ENCODE measurements at places on chromosomes 12 and 14.

- peak; percentile 94 for DNase-seq
Measured at GRCh38 chr12:120257041-120257821, 8.3 kb downstream of the PXN start.

DNA sequence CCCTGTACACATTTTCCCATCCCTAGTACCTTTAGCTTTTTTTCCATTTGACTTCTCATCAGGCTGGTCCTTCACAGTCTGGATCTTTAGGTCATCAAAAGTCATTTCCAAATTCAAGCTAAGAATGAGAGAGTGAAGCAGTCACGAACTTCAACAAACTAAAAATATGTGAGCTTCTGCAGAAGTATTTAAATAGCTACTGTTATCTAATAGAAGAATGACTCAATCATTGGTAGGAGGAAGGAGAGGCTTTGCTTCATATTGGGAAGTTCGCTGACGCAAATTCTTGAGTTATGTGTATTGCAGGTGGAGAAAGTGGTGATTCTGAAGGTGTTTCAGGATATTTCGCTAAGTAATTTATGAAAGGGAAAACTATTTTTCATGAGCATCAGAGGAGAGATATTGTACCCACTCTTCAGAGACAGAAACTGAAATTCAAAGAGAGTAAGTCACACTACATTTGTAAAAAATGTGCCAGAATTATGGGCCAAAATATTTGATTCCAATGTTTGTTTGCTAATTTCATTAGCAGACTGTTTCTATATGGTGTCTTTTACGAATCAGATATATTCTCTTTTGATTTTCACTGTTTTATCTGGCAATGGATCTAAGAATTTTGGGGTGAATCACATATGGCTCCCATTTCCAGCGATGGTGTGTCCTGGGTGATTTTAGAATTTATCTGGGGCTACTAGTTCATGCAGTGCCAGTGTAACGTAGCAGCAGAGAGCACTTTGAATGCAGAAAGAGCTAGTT, at the start of gene OLR1:
OLR1 (minus strand) TSS at position 160 of the 756 bp plus-strand sequence; CDS start at position 105, 55 bp downstream.
- DNase-seq = no peak

GRCh38 chr12:131213896-131214442, 260.3 kb downstream of the ADGRD1 start:
- DNase-seq = no peak

DNA sequence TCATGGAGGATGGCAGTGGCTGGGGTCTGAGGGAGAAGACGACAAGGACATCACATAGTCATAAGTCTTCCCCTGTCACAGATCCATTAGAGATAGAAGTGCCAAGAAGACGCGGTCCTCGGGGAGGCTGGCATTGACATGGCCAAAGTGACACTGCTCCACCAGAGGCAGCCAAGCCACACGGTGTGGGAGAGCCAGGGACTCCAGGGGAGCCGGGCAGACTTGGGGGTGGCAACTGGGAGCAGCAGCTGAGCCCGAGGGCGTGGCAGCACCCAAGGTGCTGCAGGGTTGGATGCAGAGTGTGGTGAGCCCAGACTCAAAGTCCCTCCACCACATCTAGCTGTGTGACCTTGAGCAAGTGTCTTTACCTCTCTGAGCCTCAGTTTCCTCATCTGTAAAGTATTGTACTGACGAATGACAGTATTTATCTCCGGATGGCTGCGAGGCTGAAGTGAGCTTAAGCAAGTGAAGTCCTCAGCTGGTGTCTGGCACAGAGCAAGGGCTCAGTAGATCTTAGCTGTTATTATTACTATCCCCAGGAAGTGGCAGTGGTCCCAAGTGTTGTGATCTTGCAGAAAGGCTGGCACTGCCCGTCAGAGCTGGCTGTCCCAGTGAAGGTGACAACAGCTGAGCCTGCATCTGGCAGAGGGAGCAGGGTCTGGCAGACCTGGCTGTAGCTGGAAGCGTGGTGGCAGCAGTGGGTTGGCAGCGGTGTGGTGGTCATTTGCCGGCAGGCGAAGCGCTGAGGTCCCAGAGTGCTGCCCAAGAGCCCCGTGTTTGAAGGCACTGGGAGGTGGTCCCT, 54.9 kb downstream of the ZNF664 start:
- no peak for DNase-seq

DNA sequence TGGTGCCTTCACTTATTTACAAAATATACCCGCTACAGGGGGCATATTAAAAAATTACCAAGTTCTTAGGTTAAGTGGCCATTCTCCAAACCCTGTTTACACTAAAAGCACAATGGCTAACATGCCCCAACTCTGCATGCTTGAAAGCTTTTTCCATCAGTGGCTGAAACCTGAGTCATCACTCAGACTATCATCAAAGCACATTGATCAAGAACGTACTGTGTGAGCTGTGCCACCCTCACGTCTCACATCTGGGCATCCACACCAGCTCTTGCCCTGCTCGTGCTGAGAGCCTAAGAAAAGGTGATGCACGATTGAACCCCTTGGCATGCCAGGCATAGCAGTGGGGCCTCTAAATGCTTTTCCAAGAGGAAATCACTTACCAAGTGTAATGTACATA, 13.2 kb downstream of the AQP6 start:
- DNase-seq = no peak

GRCh38 chr14:95242870-95243269, 76.8 kb downstream of the CLMN start:
- DNase-seq = no peak

GRCh38 chr12:65885716-65886115, 61.4 kb downstream of the HMGA2 start:
- DNase-seq = no peak

DNA sequence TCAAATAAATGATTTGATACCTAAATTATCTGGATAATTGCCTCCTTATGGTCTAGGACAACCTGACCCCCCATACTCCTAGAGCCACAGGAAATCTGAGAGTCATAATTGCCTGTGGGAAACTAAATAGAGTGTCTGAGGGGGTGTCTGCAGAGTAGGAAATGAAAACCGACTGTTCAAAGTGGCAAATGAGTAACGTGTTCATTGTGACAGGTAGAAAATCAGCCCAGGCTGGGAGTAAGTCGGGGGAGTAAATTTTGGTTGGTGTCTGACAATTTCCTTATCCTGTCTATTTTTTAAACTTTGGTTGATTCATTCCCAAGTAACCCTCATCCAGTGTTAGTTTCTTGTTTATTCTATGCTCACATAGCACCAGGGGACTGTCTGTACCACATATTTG, 51.6 kb upstream of the HOXC13 start:
- DNase-seq = no peak

DNA sequence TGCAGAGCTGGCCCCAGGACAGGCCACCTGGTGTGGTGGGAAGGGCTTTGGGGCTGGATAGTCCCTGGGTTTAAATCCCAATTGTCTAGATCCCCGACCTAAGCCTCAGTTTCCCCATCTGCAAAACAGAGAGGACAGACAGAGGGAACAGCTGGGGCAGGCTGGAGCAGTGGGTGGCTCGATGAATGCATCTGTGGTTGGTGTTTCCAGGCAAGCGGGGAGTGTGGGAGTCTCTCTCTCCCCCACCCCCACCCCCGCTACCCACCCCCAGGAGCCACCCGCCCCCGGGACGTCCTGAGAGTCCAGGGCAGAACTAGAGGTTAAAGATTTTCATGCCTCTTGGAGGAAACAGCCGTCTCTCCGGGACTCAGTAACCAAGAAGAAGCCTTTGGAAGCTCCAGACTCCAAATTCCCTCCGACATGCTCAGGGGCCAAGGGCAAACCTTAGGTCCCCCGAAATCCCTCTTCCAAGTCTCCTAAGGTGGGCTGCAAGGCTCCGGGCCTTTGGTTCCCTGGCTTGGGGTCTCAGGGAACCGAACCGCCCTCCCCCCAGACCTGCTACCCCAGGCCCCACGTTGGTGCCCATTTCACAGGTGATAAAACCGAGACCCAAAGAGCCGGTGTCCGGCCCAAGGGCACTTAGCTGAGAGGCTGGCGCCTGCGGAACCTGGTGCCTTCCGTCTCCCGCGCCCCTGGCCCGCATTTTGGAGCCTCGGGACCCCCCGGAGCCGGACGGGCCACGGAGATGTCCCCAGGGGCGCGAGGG, 474 bp downstream of the TRPV4 start:
- DNase-seq = no peak

DNA sequence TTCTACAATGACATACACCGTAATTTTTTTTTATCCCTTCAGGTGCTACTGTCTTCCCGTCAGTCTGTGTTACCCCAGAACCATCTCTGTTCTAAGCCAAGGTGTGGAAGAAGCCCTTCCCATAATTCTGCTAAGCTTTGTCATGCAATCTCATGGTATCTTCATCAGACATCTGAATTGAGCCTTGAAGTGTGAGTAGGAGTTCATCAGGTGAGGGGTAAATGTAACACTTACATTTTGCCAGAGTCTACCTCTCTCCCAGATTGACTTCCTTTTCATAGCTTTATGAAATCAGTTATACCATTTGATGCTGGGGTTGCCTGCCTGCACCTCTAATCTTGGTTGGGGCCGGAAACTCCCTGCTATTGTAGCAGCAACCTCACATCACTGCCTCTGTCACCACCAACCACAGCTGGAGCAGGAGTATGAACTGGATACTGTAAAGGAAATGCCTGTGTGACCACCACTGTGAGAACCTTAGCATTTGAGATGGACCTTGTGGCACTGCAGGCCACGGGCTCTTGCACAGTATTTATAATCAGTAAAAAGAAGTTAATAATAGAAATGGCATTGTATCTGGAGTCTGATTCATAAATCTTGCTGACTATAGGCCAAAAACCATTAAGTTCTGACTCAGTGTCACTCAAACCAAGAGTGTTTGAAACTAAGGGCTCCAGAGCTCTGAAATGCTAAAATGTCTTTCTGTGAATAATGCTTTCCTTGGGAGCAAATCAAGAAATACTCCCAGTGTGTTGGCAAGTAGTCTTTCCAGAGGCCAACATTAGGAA, 58.7 kb upstream of the STK38L start:
- no peak for DNase-seq

DNA sequence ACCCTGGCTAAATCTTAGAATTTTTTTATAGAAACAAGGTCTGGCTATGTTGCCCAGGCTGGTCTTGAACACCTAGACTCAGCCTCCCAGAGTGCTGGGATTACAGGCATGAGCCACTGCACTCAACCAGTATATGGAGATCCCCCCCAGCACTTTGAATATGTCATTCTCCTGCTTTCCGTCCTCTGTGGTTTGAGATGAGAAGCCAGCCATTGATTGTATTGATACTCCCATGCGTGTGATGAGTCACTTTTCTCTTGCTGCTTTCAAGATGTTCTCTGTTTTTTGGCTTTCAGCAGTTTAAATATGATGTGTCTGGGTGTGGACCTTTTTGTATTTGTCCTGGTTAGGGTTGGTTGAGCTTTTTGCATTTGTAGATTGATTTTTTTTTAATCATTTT, 75.2 kb upstream of the DNM1L start:
- peak; percentile 21 for DNase-seq

GRCh38 chr12:96462571-96463280, 26.7 kb upstream of the CFAP54 start:
- DNase-seq = no peak

DNA sequence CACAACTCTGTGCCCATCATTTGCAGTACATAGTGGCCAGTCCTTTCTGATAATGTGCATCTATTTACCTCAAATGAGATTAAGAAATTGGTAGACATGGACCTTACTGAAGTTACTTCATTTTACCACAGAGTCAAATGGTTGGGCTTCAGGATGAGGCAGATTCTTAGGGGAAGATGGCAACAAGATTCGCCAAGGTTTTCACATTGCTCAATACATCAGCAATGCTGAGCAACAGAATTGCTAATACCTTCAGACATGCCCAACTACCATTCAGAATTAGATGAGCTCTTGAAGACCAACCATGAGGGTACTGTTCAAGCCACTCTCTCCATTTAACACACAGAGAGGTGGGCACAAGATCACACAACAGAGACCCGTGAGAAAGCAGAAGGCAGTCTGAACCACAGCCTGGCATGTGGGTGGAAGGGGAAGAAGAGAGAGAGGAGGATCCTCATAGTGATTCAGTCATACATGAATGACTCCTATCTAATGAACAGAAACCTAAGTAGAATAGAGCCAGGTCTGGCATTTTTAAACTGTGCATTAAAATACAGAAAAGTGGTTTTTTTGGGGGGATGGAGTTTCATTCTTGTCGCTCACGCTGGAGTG, 28.5 kb downstream of the CPM start:
- DNase-seq = no peak

GRCh38 chr12:59708064-59708463, 112.2 kb downstream of the SLC16A7 start:
- peak; percentile 51 for DNase-seq

- DNase-seq = no peak
Measured at GRCh38 chr12:128853600-128854197, 421 bp downstream of the GLT1D1 start.

DNA sequence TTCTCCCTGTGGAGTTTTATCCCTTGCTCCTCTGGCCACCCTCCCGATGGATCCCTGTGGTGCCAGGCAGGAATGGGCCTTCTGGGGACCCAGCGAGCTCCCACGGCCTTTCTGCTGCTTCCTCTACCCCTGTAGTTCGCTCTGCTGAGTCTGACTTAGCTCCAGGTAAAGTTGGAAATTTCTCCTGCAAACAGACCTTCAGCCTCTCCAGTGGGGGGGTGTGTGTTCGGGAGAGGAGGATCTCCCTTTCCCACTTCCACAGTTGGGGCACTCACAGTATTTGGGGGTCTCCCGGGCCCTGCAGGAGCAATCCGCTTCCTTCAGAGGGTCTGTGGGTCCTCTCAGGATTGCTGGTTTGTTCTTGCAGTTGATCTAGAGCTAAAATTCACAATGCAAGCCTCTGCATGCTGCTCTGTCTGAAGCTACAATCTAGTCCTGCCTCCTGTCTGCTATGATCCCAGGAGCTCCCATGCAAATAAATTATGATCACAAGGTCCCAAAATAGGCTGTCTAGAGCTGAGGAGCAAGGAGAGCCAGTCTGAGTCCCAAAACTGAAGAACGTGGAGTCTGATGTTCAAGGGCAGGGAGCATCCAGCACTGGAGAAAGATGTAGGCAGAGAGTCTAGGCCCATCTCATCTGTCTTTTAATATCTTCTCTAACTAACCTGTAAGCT, 18.3 kb downstream of the MTRFR start:
- DNase-seq = no peak

DNA sequence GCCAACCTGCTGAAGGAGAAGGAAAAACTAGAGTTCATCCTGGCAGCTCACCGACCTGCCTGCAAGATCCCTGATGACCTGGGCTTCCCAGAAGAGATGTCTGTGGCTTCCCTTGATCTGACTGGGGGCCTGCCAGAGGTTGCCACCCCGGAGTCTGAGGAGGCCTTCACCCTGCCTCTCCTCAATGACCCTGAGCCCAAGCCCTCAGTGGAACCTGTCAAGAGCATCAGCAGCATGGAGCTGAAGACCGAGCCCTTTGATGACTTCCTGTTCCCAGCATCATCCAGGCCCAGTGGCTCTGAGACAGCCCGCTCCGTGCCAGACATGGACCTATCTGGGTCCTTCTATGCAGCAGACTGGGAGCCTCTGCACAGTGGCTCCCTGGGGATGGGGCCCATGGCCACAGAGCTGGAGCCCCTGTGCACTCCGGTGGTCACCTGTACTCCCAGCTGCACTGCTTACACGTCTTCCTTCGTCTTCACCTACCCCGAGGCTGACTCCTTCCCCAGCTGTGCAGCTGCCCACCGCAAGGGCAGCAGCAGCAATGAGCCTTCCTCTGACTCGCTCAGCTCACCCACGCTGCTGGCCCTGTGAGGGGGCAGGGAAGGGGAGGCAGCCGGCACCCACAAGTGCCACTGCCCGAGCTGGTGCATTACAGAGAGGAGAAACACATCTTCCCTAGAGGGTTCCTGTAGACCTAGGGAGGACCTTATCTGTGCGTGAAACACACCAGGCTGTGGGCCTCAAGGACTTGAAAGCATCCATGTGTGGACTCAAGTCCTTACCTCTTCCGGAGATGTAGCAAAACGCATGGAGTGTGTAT, 2.4 kb downstream of the FOS start:
- no peak for DNase-seq

All from fibroblast of skin of left quadriceps (primary cell).